ENCODE measurements at places on chromosomes 13 and 19.

- DNase-seq, result no peak
These were observed 599 bp downstream of the C19orf12 start for GRCh38 chr19:29714371-29714952.

GRCh38 chr13:43573361-43573740, 213.4 kb downstream of the ENOX1 start:
- DNase-seq, result no peak

GRCh38 chr19:48837051-48837524, 797 bp upstream of the HSD17B14 start:
- peak; percentile 97 for DNase-seq

DNA sequence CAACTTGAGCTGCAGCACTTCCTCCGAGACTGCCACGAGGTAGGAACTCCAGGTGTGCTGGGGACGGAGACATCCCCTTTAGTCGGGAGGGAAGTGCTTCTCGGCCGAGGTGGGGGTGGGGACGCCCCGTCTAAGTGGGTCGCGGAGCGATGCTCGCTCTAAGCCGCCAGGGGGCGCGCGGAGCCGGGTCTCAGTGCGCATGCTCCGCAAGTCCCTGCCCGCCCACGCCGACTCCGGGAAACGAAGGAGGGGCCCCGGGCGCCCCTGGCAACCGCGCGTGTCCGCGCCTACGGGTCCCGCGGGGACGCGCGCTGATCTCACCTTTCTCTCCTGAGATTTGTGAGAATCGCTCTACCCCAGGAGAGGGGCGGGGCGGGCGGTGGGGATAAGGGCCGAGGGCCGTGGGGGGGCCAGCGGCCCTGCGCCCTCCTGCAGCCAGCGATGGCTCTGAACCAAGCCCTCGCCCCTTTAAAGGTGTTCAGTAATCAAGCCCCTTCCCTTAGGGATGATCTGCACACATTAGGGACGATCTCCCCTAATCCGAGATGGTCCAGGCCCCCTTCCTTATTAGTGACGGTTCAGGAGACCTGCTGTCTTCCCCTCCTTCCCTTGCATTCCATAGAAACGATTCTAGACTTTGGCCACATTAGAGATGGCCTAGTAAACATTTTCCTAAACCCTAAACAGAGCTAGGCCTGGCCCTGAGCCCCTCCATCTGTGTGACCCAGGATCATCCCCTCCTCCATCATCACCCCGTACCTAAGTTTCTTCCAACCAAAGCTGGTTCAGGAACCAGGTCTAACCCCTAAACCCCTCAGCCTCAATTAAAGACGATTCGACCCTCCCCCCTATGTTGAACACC, 47.3 kb upstream of the SHKBP1 start:
- DNase-seq, result peak; percentile 93

DNA sequence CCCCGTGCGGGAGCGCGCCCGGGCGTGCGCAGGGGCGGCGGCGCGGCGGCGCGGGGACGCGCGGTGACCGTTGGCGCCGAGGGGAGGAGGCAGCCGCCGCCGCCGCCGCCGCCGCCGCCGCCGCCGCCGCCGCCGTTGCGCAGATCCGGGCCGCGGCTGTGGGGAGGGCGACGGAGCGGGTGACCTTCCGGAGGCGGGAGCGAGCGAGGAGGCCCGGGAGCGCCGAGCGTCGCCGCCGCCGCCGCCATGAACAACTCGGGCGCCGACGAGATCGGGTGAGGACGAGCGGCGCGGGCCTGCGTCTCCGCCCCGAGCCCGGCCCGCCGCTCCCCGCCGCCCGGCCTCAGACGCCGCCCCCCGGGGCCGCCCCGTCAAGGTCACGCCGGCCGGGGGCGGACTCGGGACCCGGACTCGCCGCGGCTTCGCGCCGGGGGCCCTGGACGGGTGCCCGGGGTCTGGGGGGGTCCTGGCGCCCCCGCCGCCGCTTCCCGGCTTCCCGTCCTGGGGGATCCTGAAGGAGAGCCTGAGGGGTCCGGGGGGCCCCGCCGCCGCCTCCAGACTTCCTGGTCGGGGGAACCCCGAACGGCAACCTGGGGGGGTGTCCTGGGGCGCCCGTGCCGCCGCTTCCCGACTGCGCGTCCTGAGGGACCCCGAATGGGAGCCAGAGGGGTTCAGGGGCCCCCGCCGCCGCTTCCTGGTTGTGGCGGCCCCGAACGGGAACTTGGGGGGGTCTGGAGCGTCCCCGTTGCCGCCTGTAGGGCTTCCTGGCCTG, at the start of gene DAZAP1:
Gene DAZAP1, plus strand, starts transcription at position 59 of the 772 bp plus-strand sequence. Its CDS starts 188 bp downstream, at position 247.
- no peak for DNase-seq

- DNase-seq, result peak; percentile 33
These were observed 653.0 kb upstream of the GPC6 start for GRCh38 chr13:92573467-92574057.

DNA sequence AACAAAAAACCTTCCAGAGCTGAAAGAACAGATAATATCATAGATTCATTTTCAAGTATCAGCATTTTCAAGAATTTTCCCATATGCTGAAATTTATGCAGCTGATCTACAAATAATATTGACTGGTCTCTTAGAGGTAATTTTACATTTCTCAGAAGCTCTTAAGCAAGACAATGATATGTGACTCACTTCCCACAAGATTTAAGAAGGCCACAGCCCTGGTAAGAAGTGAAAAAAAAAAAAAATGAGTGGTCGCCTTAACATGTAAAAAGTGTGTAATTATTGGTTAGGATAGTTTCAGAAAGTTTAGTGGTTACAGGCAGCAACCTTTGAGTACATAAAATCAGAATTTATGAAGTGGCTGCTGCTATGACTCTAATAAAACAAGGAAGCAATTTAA, 54.5 kb downstream of the NUFIP1 start:
- DNase-seq, result no peak

DNA sequence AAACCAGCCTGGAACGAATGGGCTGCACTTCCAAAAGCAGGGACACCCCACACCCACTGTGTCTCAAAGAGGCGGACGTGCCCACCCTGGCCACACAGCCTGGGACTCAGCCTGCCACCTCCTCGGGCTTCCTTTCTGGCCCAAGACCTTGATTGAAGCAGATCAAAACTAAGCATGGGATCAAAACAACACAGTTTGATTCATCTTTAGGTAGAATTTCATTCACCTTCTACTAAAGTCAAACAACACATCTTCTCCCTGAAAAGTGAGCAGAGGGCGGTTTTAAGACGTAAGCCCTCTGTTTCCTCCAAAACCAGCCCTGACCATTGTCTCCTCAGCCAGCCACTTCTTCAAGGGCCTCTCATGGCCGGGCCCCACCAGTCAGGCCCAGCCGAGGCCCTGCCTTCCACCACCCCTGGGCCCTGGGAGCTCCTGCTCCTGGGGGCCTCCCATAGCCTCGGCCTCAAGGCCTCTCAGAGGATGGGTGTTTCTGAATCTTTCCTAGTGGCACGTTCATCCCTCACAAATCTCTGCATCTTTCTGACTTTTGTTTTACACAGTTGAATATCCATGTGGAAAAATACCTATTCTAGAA, 6.3 kb upstream of the F10 start:
- DNase-seq, result no peak

DNA sequence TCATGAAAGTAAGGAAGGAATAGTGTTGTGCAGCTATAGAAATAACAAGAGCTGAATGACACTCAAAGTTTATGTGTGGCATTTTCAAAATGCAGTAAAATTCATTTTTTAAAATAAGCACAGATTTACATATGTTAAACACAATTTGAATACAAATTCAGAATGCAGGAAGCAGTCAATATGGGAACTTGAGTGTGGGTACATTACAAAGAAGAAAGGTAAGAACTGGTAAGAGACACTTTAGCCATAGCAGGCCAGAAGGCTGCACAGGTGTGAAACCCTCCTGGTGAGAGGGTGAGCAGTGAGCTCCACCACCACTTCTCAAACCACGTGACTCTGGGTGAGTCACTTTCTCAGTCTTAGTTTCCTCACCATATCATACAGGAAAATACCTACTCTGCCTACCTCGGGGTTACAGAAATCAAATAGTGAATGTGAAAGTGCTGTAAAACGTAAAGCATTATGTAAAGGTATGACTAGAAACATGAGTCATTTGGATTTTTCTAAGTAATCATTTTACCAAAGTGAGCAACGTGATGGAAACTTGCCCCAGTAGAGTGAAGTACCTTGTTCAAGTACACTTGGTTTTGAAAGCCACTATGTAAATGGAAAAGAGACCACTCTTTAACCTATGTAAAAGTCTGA, 40.5 kb downstream of the USP12 start:
- no peak for DNase-seq

DNA sequence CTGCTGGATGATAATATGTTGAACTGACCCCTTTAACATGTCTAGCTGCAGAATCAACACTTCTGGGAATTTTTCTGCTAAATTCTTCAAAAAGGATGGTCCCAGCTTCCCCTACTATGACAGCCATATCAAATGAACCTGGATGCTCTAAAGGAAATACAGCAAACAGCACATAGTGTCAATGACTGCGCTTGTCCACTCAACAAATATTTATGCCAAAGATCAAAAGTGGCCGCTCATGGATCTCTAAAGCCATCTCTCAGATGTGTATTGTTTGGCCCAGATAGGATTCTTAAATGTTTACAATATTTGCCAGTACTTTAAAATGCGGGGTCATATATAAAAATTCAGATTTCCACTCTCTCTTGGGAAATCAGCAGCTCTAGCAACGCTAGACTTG, 3.3 kb downstream of the TBC1D4 start:
- DNase-seq, result no peak

DNA sequence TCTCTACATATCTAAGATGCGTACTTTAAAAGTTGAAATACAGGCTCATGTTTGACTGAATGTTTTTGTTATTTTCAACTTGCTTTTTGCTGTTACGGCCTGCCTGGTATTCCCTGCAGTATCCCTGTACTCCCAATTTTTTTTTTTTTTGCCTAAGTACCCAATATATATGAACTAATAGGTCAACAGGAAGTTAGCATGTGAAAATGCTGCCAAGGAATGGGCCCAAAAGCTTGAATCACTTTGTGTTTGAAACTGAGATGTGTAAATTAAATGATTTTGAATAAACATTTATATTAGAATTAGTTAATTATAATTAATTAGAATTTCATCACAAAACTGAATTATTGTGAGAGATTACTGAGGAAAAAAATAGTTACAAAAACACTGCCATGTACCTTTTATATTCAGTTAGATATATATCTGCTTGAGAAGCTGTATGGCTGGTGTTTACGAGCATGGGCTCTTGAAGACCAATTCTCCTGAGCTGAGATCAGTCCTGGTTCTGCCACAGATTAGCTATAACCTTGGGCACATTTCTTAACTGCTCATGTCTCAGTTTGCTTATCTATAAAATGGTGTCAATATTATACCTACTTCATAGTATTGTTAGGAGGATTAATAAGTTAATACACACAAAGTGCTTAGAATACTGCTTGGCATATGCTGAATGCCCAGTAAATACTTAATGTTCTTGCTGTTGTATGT, 16.0 kb downstream of the TDRD3 start:
- DNase-seq, result no peak

DNA sequence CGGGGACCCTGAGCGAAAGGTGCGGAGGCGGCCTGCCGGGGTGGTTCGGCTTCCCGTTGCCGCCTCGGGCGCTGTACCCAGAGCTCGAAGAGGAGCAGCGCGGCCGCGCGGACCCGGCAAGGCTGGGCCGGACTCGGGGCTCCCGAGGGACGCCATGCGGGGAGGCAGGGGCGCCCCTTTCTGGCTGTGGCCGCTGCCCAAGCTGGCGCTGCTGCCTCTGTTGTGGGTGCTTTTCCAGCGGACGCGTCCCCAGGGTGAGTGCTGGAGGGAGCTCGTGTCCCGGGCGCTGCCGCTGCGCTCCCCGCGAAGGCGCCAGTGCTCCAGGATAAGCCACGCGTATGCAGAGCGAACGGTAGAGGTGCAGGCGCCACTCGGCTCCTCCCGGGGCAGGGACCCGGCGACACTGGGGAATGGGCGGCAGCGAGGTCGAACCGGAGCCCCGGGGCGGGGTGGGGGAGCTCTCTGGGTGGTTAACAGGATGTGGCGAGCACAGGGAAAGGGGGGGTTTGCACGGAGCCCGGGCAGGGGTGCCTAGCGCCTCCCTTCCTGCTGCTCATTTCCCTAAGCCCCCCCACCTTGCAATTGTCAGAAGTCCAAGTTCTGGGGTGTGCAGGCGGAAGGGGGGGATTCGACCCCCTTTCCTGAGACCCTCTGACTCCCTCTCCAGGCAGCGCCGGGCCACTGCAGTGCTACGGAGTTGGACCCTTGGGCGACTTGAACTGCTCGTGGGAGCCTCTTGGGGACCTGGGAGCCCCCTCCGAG, at the start of gene IL27RA:
Gene IL27RA, plus strand, starts transcription at position 44 of the 762 bp plus-strand sequence. Its CDS starts 111 bp downstream, at position 155.
- DNase-seq, result peak; percentile 80

DNA sequence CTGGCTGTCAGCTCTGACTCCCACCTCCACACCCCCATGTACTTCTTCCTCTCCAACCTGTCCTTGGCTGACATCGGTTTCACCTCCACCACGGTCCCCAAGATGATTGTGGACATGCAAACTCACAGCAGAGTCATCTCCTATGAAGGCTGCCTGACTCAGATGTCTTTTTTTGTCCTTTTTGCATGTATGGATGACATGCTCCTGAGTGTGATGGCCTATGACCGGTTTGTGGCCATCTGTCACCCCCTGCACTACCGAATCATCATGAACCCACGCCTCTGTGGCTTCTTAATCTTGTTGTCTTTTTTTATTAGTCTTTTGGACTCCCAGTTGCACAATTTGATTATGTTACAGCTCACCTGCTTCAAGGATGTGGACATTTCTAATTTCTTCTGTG, 506 bp downstream of the OR7E24 start:
- no peak for DNase-seq

- no peak for DNase-seq
These were observed 73.6 kb downstream of the COG3 start for GRCh38 chr13:45538382-45538781.

DNA sequence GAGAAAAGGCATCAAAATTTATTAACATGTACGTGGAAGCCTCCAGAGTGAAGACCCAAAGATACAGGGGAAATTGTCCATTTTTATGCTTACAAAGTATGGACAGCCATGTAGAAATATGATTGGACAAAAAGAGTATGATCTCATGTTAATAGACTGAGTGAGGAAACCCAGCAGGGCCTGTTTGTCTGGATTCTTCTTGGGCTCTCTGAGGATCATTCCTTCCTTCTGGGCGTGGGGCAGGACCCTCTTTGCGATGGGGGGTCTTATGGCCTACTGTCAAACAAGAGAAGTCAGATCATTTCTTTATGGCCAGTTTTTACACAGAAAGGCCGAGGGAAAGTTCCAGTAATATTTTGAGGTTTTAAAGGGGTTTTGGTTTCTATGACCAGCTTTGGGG, 110.8 kb downstream of the ESD start:
- DNase-seq, result no peak

DNA sequence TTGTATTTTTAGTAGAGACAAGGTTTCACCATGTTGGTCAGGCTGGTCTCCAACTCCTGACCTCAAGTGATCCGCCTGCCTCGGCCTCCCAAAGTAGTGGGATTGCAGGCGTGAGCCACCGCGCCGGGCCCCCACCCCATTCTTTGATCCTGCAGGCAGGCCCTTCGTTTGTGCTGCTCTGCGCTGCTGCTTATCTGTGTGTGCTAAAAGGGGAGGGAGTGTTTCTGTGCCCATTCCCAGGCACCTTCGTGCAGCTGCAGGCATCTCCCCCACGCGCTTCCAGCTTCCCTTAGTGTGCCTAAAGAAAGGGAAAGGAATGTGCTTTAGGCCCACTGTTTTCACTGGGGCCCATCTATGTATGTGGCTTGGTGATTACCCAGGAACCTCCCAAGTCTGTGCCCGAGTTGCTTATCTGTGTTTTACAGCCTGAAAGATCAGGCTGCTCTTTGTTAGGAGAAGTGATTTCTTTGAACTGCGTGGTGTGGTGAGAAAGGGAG, 27.2 kb downstream of the EPN1 start:
- no peak for DNase-seq

All from WTC11 (cell line).